ENCODE measurements at places on chromosomes 4 and X.

- DNase-seq, result no peak
These were observed 381.6 kb downstream of the STIM2 start for GRCh38 chr4:27242217-27242616.

DNA sequence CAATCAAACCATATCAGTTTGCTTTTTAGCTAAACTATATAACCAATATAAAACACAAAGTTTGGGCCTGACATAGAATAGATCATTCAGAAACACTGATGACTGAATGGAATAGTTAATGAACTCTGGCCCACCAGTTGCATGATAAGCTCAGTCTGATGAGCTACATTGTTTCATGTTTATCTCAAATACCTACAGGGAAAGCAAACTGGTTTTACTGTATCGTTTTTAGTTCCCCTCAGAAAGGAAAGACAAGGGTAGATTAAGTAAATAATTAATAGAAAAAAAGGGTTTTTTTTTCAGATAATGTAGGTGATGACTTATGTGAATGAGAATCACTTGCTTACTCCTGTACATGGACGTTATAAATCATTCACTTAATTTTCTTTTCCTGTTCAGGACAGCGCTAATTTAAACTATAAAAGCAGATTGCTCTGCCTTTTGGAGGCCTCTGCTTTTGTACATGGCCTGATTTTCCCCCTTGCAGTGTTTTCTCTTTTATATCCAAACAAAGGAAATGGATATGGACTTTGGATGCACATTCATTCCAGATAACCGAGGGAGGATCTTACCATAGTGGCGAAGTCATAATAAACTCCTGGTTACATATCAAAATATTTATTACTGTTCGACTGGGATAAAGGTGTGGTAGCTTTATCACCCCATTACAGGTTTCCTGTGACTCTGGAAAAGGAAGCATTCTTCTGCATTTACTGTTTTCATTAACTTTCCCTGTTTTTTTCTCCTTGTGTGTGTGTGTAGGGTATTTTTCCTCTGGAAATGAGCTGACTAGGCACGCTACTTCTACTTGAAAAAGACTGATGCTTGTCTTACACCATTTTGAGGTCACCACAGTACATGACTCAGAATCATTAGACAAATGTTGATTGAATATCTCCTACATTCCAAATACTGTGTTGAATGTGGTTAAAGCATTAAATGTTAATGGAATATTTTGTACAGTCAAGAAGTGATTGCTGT, 373.1 kb upstream of the HS3ST1 start:
- DNase-seq, result no peak

DNA sequence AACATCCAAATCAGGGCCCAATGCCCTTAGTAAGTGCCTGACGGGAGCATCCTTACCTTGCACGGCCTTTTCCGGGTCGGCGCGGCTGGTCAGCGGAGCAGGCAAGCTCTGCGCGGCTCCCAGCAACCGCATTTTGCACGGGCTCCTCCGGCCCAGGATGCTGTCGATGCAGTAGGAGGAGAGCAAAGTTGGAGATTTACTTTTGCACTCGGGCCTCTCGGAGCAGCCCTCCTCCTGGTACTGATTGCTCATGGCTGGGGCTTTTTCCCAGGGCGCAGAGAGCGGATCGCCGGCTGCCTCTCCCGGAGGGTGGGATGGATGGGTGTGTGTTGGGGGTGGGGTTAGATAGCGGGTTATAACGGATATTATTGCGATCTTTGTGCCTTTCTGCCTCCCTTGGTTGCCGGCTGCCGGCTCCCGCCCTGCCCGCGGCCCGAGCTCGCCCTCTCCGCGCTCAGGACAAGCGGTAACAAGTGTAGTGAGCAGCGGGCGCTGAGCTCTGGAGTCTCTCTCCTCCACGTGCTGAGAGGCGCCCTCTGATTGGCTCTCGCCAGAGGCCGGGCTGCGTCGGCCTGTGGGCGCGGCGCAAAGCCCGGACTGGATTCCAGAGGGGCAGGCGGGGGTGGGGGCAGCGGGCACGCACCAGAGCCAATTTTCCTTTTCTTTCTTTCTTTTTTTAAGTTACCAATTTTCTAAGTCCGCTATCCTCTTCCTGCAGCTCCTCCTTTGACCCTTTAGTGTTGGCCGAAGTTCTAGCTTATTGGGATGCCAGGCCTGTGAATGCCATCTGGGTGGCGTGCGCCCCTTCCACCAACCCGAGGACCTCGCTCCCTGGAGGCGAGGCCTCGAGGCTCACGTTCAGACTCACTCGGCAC, at the start of gene ARX:
Gene ARX, minus strand, starts transcription at position 480 of the 875 bp plus-strand sequence. Its CDS starts 228 bp downstream, at position 252.
- no peak for DNase-seq

DNA sequence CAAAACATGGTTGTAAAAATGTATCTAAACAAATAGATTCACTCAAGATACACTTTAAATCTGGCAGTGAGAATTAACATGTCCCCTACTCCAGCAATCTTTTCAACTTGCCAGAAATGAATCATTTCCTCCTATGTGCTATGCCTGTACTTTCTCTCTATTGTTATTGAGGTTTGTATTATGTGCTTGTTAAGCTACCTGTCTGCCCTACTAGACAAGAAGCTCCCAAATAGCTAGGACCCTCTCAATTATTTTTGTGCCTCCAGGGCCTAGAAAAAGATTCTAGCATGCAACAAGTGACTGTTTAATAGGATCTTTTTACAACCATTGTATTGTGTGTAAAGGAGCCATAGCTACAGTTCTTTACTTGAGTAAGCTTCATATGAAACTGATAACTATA, 3.5 kb upstream of the SAP30 start:
- no peak for DNase-seq

- no peak for DNase-seq
These were observed 73.5 kb upstream of the SRD5A3 start for GRCh38 chr4:55272589-55272988.

DNA sequence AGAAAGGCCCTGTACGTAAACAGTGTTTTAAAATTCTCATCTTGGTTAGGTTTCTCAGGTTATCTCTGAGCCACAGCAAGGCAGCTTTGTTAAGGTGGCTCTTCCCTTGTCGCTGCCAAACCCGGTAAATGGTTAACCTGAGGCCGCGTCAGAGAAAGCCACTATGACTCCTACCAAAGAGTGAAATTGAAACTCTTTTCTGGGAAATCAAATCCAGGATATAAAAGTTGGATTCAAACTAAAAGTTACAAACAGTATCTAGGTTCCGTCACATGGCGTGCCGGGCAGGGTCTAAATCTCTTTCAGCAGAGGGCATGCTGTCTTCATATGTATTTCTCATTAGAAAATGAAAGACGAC, 433 bp downstream of the MMAA start:
- peak; percentile 50 for DNase-seq

DNA sequence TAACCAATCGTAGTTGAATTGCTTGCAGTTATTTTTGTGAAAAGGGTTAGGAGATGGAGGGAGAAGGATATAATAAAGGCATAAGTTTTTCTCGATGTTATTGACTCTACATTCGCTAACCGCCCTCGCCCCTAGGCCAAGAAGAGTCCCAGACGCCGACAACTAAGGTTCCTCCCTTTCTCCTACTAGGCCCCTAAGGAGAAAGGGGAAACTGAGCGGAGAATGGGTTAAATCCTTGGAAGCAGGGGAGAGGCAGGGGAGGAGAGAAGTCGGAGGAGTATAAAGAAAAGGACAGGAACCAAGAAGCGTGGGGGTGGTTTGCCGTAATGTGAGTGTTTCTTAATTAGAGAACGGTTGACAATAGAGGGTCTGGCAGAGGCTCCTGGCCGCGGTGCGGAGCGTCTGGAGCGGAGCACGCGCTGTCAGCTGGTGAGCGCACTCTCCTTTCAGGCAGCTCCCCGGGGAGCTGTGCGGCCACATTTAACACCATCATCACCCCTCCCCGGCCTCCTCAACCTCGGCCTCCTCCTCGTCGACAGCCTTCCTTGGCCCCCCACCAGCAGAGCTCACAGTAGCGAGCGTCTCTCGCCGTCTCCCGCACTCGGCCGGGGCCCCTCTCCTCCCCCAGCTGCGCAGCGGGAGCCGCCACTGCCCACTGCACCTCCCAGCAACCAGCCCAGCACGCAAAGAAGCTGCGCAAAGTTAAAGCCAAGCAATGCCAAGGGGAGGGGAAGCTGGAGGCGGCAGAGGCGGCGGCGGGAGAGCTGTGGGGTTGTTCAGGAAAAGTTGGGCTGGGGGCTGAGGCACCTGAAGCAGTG, 5.9 kb downstream of the ATOH1 start:
- DNase-seq, result no peak

- DNase-seq, result no peak
These were observed 76.0 kb downstream of the ADGRG4 start for GRCh38 chrX:136376713-136377112.

GRCh38 chr4:123587983-123588494, 191.4 kb downstream of the SPRY1 start:
- DNase-seq, result no peak

GRCh38 chr4:152825336-152825735, 45.6 kb downstream of the ARFIP1 start:
- no peak for DNase-seq

GRCh38 chr4:5955201-5955821, 62.4 kb upstream of the CRMP1 start:
- DNase-seq, result no peak

DNA sequence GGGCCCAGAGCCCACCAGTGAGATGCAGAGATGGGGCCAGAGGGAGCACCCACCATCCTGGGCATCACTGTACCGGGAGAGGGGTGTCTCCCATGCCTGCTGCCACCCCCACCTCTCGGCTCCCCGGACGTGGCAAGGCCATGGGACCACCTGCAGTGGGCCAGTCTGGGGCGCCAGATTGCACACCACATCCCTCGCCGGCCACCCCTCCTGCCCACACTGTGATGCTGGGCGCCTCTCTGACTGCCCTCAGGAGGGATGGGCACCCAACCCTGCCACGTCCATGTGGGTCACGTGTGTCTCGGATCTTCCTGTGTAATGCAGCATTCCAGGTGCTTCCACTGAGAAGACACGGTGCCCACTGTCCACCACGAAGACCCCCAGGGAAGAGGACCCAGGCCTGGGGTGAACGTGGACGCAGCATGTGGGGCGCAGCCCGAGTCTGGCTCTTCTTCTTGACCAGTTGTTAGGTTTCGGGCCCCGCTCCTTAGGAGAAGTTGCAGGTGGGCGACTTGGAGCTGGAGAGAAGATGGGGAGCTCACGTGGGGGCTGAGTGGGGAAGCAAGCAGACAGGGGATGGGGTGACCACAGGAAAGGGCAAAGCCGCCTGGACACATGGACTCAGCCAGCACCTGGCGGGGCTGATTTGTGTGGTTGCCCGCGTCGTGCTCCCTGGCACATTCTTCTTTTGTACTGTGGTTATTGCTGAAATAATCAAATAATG, 47.7 kb downstream of the ZFYVE28 start:
- DNase-seq, result no peak

- DNase-seq, result no peak
These were observed 51.2 kb upstream of the CYSLTR1 start for GRCh38 chrX:78378476-78379115.

GRCh38 chrX:104347860-104348259, 93.1 kb upstream of the ESX1 start:
- DNase-seq, result no peak

GRCh38 chr4:100519205-100519604, 1.4 kb upstream of the EMCN start:
- no peak for DNase-seq

DNA sequence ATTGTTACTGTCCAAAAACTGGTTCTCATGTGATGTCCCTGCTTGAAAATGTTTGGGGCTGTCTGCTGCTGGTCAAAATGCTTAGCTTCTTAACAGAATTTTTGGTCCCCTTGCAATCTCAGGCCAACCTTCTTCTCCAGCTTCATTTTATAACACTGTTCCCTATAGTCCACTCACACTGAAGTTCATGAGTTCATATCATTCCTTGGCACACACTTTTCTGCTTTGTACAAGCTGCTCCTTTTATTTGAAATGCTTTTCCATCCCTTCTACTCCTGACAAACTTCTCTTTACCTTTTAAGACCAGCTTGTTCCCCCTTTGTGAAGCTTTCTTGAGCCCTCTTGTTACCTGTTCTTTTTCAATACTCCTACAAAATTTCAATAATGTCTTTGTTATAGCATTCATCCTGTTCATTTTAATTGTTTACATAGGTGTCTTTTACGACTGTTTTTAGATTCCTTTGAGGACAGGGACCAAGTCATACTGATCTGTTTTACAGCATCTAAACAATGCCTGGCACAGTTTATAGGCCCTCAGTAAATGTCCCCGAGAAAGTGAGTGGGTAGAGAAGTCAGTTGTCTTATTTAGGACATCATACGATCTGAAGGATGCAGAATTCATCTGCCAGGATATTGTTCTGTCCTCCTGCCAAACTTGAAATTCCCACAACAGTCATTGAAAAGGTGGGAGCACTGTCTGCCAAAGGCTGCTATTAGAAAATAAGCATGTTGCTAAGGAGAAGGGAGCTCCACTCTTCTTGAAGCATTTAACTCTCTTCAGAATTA, 134.4 kb upstream of the BMPR1B start:
- no peak for DNase-seq

DNA sequence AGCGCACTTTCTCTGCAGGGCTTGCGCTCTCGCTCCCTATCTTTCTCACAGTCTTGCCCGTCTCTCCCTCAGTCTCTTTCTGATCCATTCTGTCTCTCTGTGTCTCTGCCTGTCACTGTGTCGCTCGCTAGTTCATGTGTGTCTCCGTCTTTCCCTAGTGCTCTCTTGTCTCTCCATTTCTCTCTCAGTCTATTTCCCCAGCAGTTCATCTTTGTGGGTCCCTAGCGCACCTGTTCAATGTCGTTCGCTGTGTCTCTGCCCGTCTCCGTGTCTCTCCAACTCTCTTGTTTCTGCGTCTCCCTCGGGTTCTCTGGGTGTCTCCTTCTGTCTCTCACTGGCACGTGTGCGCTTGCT, 1.5 kb downstream of the GPR101 start:
- DNase-seq, result no peak

GRCh38 chr4:138609943-138610350, 367.8 kb upstream of the SLC7A11 start:
- DNase-seq, result no peak

DNA sequence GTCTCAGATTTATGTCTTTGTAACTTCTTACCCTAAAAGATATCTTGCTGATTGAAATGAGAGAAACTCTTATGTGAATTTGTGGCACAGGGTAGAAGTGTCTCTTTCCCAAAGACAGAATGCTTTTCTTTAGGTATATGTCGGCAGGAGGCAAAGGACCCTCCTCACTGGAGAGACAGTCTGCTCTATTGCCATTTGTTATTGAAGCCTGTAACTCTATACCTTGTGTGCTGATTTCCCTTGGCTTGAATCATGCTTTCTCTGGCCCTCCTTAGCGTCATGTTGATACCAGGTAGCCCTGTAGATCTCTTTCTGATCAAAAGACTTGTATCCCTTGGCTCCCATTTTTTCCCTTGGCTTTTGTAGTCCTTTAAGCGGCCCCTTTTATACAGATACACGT, 284.3 kb downstream of the CXXC4 start:
- no peak for DNase-seq

Measured in stimulated activated CD8-positive, alpha-beta memory T cell treated with anti-CD3 and anti-CD28 coated beads, Interleukin-7, amount 100 ng/mL, for 4 hours (primary cell).